ENCODE measurements at places on chromosomes 4 and X.

GRCh38 chr4:95106408-95106928 is 348.7 kb downstream of the BMPR1B start:
- no peak for DNase-seq

DNA sequence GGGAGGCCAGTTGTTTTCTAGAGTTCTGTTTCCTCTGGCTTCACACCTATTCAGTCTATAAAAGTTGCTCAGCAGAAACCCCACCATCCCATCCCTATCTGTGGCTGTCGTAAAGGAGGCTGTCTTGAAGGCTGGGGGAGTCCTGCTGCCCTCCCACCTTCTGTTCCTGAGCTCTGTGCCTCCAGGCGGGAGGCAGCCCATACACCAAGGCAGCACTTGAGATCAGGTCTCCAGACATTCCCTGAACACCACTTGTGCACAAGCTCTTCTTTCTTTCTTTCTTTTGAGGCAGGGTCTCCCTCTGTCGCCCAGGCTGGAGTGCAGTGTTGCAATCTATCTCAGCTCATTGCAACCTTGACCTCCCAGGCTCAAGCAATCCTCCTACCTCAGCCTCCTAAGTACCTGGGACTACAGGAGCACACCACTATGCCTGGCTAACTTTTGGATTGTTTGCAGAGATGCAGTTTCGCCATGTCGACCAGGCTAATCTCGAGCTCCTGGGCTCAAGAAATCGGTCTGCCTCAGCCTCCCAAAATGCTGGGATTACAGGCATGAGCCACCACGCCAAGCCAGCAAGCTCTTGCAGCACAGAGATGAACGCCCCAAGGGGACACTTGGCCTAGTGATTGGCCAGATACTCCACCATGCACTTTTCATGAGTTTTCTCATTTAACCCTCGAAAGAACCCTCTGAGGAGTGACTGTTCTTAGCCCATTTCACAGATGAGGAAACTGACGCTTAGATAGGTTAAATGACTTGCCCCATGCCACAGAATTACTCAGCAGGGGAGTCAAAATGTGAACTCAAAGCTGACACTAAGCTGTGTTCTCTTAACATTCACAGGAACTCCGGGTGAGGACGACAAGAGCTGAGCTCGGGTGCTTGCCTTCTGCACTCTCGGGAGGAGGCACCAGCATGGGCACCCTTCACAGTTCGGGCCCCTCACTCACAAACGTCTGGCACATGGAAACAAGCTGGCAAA is 55.8 kb upstream of the ENPP6 start:
- DNase-seq = no peak

DNA sequence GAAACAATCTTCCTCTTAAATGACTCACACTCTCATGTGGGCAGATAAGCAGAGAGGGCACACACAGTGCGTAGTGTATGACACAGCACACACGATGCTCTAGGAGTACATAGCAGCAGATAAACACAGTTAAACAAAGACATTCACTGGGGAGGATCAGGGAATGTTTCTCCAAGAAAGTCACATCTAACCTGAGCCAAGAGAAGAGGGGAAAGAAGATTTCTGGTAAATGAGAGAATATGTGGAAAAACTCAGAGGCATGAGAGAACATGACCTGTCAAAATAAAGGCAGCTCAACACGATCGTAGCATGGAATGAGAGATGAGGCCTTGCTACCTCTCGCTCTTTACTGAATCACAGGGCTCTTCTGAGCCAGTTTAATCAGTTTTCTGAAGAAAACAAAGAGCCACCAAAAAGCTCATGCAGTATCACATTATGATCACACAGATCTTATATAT is 251.0 kb downstream of the ANK2 start:
- no peak for DNase-seq

DNA sequence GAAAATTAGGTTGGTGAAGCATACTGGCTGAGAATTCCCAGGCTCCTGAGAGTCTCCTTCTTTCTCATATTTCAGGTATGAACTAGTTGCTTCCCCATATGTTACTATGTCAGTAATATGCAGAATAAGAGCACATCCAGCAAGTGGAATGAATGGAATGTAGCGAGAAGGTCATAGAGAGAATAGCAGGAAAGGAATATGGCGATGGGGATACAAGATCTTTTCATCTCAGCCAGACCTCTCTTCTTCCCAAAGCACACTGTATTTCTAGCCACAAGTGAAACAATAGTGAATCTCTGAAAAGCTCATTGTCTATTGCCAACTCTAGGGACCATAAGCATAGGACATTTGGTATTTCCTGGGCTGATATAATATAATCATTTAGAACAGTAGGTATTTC is 54.6 kb upstream of the MMAA start:
- DNase-seq = no peak

GRCh38 chr4:141810712-141811375 is 174.5 kb downstream of the IL15 start:
- no peak for DNase-seq

DNA sequence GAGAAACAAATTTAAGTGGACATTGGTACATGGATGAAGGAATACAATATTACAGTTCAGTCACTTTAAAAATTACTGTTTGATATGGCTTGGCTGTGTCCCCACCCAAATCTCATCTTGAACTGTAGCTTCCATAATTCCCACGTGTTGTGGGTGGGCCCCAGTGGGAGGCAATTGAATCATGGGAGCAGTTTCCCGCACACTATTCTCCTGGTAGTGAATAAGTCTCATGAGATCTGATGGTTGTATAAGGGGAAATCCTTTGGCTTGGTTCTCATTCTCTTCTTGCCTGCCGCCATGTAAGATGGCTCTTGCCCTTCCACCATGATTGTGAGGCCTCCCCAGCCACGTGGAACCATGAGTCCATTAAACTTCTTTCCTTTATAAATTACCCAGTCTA is 804.2 kb upstream of the FRG1 start:
- no peak for DNase-seq

DNA sequence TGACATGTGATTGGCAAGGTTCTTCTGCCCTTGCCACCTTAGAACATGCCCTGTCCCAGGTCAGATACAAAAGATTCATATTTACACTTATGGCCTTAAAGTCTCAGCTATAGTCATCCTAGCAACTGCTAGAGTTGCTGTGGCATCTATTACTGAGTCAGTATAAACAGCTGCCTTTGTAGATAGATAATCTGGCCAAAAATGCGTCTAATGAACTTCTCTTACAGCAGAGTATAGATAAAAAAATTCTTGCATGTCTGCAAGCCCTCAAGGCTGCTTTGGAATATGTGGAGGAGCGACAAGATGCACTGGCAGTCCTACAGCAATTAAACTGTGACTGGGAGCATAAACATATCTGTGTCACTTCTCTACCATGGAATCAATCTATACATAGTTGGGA is 1209.7 kb upstream of the PABPC4L start:
- no peak for DNase-seq

- DNase-seq = no peak
Measured at GRCh38 chr4:112247021-112247420, 15.4 kb downstream of the AP1AR start.

GRCh38 chr4:97496298-97496873 is 646.9 kb downstream of the STPG2 start:
- no peak for DNase-seq

GRCh38 chr4:168143601-168144000 is 51.3 kb downstream of the ANXA10 start:
- no peak for DNase-seq

DNA sequence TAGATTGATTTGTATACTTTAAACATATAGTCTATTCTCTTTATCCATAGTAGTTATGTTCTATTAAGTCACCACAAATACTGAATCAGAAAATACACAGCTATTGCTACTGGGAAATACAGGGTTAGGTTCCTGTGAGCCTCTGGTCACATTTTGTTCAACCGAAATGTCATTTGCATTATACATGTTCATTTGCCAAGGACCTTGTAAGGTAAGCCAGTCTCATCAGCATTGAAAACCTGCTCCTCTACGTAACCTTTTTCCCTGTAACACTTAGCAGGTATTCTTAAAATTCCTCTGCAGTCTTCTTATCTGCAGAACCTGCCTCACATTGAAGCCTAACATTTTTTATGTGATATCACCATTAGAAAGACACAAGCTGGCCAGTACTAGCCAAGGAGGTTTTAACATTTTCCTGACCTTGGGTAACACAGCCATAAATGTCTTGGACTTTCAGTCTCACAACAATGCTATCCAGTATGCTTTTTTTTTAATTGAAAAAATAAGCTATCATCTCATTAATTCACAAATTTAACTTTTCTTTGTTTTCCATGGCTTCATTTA is 765.7 kb upstream of the IGFBP7 start:
- no peak for DNase-seq

- no peak for DNase-seq
Measured at GRCh38 chr4:69518538-69519198, 23.0 kb upstream of the UGT2B4 start.

- DNase-seq = no peak
Measured at GRCh38 chr4:172352356-172352755, 539.2 kb downstream of the GALNTL6 start.

GRCh38 chrX:145751943-145752342 is 65.7 kb upstream of the SLITRK2 start:
- DNase-seq = no peak

DNA sequence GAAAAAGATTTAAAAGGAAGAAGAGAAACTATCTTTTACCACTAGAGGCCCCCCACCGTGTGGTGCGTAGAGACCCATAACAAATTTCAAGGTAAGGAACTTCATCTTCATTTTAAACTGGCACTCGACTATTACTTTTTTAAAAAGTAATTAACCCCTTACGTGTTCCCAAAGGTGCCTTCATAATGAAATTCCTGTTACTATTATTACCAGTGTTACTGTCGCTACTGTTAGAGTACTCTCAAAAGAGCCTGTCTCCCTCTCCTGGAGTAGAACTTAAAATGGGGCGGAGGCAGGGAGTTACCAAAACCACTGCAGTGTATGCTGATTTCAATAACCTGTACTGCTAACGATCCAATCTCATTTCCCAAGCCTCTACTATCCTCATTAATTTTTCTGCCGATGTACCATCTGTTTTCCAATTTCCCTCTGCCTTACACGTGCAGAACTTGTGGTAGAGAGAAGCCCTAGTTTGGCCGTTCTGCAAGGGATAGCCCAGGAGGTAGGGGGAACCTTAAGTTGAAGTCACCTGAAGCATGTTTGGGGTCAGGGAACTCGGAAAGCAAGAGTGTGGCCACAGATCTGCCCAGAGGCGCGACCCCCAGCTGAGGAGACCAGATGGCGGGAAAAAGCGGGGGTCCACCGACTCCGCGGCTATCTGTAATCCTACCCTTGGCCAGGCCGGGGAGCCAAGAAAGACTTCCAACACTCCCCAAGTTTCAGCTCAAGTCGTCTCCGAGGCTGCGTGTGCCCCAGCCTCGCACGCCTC is 720 bp upstream of the STK26 start:
- peak; percentile 68 for DNase-seq

DNA sequence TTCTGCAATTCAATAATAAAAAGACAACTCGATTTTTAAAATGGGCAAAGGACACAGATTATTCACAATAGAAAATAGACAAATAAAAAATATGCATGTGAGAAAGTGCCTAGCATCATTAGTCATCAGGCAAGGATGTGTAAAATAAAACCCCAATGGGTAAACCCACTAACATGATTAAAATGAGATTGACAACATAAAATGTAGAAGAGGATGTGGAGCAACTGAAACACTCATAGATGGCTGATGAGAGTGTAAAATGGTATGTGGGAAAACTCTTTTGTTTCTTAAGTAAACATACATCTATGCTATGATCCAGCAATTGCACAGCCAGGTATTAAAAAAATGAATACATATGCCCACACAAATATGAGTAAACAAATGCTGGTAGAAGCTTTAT is 177.6 kb downstream of the IQCM start:
- no peak for DNase-seq

- DNase-seq = no peak
Measured at GRCh38 chrX:19410259-19410658, 66.5 kb downstream of the PDHA1 start.

DNA sequence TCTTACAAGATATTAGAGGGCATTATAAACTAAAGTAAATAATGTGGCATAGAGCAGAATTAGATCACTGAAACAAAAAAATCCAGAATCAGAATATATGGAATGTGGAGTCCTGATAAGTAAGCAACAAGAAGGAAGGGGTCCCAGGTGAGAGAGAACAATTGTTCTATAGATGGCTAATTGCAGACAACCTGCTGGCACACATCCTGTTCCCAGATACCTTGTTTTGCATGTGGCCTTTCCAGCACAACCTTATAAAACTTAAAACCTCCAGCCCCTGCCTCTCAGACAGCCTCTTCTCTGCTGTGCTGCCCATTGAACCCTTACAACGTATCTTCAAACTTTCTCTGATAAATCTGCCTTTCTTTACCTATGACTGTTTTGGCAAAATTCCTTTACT is 4.7 kb upstream of the ZNF674 start:
- no peak for DNase-seq

DNA sequence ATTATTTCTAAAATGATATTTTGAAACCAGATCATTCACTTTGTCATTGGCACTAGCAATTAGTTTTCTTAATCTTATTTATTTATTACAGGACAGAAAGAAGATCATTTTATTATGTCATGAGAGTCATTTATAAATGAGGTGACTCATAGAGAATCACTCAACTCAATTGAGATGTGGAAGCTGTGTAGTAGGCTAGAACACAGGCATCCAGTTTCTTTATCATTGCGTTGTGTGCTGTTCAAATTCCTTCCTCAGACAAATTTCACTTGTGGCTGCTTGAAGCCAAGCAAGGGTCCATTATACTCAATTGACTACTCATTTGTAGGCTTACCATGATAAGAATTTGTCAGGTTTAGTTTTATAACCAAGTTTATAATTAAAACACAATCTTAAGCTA is 87.6 kb downstream of the MRPL1 start:
- DNase-seq = no peak

- no peak for DNase-seq
Measured at GRCh38 chrX:106484233-106484632, 127.5 kb upstream of the RADX start.

DNA sequence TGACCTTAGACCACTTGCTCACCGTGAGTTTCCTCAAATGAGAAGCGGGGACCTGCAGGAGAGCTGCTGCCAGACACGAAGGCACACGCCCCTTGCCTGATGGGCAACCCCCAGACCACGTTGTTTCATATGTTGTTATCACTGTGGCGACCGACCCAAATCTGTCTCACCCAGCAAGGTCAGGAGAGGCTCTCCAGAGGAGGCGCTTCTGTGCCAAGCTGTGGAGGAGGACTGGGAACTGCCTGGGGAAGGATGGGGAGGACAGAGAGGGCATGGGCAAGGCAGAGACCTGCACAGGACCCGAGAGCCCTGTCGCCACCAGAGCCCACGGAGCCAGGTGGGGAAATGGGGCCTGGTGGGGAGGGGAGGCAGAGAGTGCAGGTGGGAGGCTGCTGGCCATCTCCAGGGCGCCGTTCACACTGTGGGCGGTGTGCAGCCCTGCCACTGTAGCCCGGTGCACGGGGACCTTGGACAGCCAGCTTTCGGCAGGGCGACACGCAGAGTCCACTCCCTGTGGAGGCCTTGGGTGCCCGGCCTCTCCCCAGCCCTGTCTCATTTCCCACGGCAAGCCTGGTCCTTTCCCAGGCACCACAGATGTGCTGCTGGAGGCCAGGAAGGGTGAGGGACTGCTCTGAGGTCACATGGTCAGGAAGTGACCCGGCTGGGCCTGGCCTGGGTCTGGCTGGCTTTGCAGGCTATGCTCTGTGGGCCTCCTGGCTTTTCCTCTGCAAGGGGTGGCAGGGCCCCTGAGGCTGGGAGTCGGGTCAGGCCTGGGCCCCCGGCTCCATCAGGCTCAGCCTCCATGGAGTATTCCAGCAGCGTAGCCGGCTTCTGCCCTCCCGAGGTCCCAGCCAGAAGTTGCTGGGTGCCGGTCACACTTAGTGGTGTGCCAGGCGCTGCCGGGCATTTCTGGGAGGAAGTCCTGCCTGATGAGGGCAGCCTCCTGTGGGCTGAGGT is 3.2 kb downstream of the HTRA3 start:
- no peak for DNase-seq

- DNase-seq = no peak
Measured at GRCh38 chrX:141468940-141469339, 115.6 kb downstream of the SPANXA1 start.

All from DMS 273 treated with DMSO at 0.1 percent for 48 hours (cell line).